Right ventricle myocardium inferior (tissue), 1 donor: ENCODE measurements at places on chromosomes 4 and X. TPM values are rescaled to one million over a fixed set of nuclear protein-coding genes. Genes with fewer than 3 reads are reported as not detected.

- no peak for DNase-seq
These were observed 205.0 kb upstream of the TECRL start for GRCh38 chr4:64614276-64614675.

- DNase-seq: no peak
These were observed 607.5 kb downstream of the PACRGL start for GRCh38 chr4:21307709-21308108.

GRCh38 chr4:147843162-147843561, 111.3 kb downstream of the ARHGAP10 start:
- no peak for DNase-seq

- no peak for DNase-seq
These were observed 217.5 kb downstream of the DHRSX start for GRCh38 chrX:2283111-2283859.

- DNase-seq: no peak
These were observed 2.7 kb downstream of the AFP start for GRCh38 chr4:73438582-73439215.

DNA sequence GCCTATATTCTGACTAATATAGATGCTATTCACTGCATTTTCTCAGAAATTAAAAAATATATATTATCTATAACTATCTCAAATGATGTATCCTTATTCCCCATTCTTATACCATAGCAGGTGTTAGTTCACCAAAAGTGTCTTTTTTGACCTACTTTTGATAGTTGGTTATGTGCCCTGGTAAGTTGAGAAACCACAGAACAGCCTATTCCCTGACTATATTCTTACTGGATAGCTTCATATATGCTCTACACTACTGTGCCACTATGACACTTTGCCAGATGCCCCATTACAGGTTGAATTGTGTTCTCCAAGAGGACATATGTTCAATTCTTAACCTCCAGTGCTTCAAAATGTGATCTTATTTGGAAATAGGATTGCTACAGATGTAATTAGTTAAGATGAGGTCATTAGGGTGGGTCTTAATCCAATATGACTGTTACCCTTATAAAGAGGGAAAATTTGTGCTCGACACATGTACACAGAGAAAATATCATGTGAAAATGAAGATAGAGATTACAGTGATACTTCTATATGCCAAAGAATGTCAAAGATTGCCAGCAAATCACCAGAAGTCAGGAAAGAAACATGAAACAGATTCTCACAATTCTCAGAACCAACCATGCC, 76.1 kb downstream of the LRBA start:
- DNase-seq: no peak

GRCh38 chr4:182808673-182809416, 108.3 kb downstream of the DCTD start:
- no peak for DNase-seq

DNA sequence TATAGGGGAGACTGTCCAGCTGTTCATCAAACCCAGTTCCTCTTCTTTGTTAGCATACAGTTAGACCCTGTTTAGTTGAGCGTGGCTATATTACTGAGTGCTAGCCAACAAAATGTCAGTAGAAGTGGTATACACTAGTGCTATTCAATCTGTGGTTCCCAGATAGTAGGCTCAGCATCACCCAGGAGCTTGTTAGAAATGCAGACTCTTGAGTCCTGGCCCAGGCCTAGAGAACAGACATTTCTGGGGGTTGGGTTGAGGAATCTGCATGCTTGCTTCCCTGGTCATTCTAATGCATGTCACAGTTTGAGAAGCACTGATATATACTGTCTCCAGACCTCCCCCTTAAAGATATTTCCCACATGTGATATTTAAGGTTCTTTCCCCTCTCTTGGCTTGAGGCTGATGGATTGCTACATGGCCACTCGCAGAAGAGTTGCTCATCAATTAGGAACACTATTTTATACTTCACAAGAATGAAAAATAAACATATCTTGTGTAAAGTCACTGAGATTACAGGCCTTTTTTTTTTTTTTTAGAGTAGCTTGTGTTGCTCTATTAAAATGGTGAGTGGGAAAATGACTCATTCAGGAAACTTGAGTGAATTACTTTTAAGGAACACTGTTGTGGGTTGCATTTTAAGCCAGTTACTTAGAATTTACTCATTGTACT, 289.0 kb downstream of the STIM2 start:
- DNase-seq: no peak

GRCh38 chrX:108022491-108023089, 22.3 kb upstream of the VSIG1 start:
- no peak for DNase-seq

DNA sequence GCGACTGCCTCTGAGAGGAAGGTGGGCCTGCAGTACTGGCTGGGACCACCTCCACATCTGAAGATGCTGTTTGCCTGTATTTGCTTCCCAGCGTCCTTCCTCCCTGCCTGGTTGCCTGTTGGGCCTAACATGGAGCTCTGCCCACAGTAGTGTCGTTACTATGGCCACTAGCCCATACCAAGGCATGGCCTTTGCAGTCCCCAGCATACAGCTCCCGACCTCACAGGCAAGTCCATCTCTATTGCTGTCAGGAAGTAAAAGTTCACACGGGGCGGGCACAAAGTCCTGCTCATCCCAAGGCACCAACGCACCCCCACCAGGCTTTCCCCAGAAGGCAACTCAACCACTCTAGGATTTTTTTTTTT, 71.6 kb downstream of the MAML3 start:
- no peak for DNase-seq

DNA sequence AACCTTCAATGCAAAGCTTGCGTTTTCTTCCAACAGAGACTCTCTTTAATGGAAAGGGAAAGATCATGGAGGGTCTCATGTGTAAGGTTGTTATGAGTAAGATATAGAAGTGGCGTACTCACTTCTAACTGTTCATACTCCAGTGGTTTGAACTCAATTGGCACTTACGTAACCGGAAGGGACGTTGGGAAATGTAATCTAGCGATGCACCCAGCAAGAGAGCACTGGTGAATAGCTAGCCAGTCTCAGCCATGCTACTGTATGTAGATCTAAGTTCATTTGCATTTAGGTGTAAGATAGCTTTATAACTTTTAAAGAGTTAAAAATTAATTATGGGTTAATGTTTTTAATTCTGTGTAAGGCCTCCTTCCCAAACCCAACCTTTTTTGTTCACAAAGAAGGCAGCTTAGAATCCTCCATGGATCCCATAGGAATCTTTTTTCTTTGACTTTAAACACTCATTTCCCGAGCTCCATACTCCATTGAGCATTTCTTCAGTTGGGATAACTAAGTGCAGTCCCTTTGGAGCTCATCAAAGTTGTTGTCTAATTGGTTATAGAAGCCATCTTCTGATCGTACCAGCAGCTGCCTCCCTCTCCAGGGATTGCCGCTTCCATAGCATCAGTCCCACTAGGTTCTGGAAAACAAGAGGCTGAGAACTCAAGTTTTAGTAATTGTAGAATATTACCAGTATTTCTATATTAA, 191.1 kb downstream of the RAPGEF2 start:
- DNase-seq: no peak

DNA sequence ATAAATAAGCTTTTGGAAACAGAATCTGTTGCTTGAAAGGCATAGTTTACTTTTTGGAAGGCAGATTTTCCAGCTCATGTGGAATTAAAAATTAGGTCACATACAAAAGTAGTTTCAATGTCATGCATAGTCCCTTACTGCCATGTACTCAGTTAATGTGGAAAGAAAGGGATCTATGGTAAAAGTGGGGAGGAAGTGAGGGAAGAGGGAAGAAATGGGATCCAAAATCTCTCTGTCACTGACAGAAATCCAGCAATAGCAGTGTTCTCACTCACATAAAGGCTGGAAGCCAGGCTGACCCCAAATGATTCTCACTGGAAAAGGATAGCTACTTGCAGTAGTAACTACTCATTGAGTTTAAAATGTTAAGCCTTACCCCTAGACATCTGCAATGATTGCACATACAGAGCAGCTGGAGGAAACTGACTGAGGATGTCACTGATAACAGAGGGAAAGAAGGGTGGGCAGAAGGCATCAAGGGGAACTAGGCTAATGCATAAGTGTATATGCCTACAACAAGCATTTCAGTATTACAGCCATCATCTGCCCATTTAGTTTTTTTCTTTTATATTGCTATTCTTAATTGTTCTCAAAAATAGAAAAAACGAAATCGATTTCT, 445.6 kb downstream of the FAT4 start:
- no peak for DNase-seq

DNA sequence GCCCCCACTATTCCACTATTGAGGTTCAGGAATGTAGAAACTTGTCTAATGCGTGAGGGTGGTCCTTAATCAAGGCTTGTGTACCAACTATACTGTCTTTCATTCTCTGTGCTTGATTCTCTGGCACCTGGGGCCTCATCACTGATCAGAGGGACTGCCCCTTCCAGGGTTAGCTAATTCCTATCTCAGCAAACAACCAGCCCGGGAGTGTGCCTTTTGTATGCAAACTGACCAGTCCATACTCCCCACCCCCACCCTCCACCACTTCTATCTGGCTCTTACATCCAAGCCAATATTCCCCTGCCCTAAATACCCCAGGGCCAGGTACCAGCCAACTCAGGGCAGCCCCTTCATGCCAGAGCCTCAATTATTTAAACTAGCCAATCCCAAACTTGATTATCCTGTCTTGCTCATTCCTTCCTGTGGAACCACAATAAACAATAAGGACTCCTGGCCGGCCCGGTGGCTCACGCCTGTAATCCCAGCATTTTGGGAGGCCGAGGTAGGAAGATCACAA, 59.3 kb downstream of the FTHL17 start:
- no peak for DNase-seq

DNA sequence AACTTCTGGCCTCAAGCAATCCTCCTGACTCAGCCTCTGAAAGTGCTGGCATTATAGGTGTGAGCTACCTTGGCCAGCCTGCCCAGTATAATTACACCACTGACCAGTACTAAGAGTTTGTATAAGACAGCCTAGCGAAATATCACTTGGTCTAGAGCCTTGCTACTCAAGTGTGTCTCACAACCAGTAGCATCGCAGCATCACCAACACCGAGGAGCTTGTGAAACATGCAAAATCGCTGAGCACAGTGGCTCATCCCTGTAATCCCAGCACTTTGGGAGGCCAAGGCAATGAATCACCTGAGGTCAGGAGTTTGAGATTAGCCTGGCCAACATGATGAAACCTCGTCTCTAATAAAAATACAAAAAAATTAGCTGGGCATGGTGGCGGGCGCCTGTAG, 102.0 kb upstream of the GATB start:
- no peak for DNase-seq

DNA sequence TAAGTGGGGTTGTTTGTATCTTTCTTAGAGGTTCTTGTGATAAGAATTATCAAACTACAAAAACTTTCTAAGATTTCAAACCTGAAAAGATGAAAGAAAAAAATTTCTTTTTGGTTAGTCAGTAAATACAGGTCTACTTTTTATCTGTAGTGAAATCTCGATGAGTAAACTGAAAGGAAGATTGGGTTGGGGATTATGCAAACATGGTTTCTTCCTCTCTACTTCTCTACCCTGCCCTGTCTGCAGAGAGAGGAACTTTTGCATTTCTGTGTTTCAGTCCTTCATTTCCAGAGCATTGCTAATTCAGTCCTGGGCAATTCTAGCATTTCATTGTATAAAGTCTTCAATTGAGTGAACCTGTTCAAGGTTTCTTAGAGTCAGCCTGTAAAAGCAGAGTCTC, 51.6 kb upstream of the IL2 start:
- no peak for DNase-seq

- no peak for DNase-seq
These were observed 48.3 kb downstream of the USP9X start for GRCh38 chrX:41133551-41133950.

DNA sequence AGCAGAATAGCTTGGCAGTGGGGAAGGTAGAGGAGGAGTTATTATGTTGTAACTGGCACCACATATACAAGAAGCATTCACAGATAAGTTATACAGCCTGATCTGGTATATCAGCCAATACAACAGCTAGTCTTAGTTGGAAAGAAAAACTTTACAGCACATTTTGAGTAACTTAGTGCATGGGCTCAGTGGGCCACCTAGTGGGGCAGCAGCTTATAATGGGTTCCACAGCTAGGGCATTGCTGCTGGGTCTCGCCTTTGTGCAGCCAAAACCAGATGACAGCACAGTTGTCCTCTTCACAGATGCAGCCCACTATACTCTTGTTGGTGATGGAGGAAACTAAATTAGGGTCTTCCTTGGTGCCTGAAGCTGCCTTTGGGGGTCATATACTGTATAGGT, 448.1 kb upstream of the RASGEF1B start:
- peak; percentile 42 for DNase-seq

DNA sequence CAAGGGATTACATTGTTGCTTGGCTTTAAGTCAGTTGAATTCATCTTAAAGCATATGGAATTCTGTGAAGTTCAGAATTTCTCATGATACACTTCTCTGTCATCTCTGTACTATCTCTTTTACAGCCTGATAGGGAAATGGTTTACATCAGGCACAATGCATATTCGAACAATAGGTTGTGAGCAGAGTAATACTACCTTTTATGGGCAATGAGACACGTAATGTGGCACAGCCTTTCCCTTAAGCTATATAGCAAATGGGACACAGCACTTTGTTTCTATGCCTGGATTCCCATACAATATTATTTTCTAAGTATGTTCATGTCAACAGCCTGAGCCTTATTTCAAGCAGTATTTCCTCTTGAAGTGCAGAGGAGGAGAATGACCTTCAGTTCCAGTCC, 58.4 kb downstream of the SYNPO2 start:
- DNase-seq: no peak

DNA sequence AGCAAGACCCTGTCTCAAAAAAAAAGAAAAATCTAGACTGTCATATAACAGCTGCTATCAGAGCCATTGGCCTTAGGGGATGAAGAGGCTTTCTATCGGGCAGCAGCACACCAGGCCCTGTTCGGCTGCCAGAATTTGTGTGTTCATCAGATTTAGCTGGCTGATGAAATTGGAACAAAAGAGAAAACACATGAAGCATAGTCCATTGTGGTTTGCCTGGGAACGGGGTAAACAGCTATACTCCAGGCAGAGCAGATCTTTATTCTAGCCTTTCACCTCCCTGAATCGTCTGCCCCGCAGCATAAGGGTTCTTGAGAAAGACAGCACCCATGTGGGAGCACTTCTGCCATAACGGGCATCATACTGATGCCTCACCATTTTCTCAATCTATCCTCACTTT, 11.6 kb downstream of the TKTL1 start:
- no peak for DNase-seq

GRCh38 chr4:171588764-171589163, 224.4 kb upstream of the GALNTL6 start:
- DNase-seq: no peak

- no peak for DNase-seq
These were observed 45.6 kb upstream of the CCSER1 start for GRCh38 chr4:90081432-90082144.

Gene BTC
- 0.16 TPM for total RNA-seq

Gene RAB9A
- total RNA-seq: 20.7 TPM

Gene NR3C2
- total RNA-seq: 23.6 TPM

Gene TNIP3
- not detected for total RNA-seq

Gene HPSE
- total RNA-seq: 1.8 TPM

Gene RNF175
- total RNA-seq: 0.30 TPM

Gene SMIM31
- total RNA-seq: not detected

Gene RBMX2
- total RNA-seq: 9.9 TPM

Gene GUCY1B1
- total RNA-seq: 32.6 TPM

Gene CDX4
- not detected for total RNA-seq
